ENCODE measurements at places on chromosomes 13 and 19.
A peak's percentile ranks its signal among the peaks of the same experiment; 100 is the strongest.

DNA sequence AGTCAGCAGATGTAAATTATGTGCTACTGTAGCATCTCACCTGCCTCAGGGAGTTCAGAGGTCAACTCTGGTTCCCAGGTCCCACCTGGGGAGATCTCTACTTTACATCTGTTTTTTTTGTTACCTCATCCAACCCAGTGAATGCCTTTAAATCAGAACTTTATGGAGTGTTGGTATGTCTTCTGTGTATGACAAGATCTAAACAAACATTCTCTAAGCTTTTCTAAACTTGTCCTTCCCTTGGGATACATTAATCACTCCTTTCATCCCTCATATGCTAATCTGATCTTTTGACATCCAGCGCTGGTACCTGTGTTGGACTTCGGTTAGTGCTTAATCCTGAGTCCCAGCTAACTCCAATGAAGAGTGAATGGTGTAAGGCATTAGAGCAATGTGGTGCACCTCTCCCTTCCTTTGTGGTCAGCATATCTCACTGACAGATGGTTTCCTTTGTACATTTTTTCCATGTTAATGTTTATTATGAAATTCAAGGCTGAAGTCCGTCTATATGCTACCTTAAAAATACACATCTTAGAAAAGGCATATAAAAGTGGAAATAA is 213.4 kb downstream of the ABCC4 start:
- peak; percentile 96 for DNase-seq

GRCh38 chr19:38908911-38909310 is 3.1 kb downstream of the CCER2 start:
- DNase-seq, result no peak

DNA sequence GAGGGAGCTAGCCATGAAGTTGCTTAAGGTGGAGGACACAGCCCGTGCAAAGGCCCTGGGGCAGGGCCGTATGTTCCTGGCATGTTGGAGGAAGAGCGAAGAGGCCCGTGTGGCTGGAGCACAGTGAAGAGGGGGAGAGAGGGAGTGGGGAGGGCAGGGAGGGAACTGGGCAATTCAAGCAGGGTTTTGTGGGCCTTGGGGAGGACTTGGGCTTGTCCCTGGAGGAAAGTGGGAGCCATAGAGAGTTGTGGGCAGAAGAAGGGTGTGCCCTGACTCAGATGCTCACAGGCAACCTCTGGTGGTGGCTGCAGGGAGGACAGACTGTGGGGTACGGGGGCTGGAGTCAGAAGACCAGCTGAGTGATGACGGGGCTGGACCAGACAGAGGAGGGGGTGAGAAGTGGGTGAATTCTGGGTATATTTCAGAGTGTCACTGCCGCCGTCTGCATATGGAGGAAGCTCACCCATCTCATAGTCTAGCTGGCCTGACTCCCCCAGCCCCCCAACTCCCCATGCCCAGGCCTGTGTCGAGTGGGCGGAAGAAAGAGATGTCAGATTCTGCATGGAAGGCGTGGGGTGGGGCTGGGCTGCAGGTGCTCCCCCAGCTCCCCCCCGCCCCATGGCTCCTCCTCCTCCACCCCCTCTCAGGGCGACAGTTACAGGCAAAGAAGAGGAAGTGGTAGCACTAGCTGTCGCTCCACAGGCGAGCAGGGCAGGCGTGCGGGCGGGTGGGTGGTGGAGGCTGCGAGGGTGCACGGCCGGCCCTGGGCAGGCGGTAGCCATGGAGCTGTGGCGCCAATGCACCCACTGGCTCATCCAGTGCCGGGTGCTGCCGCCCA is at the start of gene VAV1:
Gene VAV1 (plus strand): TSS at position 681 of the 838 bp plus-strand sequence. CDS start 100 bp downstream, at position 781.
- DNase-seq, result no peak

DNA sequence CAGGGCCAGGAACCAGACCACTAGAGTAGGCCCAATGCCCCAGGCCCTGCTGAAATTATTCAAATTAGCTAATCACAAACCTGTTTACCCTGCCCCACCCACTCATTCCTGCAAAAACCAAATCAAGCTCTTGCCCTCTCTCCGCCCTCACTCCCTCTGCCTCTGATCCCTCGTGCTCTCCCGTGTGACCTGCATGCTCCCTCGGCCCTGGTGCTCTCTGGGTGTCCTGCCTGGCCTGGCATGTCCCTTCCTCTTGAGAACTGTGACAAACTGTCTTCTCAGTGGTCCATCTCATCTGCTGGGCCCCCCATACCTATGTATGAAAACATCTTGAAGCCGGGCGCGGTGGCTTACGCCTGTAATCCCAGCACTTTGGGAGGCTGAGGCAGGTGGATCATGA is 12.2 kb upstream of the TTYH1 start:
- DNase-seq, result no peak

DNA sequence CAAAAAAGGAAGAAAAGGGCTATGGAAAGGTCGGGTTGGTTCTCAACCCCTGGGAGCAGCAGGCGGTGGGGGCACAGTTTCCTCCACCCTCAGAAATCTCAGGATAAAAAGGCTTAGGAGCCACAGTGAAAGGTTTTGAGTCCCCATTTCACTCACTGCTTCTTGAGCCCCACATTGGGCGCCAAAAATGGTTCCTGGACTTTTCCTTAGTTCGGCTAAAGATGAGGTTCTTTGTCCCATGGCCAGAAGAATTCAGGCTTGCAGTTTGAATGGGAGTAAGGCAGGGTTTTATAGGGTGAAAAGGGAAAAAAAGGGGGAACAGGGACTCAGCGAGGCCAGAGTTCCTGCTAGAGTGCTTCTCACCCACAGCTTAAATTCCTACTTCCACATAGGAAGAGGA is 179.5 kb downstream of the GGACT start:
- peak; percentile 38 for DNase-seq

DNA sequence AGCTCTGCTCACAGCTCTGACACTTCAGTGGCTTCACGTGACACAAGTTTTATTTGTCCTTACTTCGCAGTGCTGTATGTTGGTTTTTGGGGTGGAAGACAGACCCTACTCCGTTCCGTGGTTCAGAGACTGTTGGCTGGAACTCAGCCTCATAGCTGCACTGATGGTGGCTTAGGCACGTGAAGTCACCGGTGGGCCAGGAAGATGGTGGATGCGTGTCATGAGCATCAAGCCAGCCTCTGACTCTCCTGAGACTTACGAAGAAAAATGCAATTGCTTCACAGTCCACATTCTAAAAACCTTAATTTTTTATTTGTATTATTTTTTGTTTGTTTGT is 161.4 kb upstream of the SOX1 start:
- DNase-seq, result no peak
